Activated T-cell treated with anti-CD3 and anti-CD28 coated beads, Interleukin-2, amount 50 U/mL, for 72 hours (primary cell): ENCODE measurements at places on chromosomes 7 and 10. TPM values are rescaled to one million over a fixed set of nuclear protein-coding genes. Genes with fewer than 3 reads are reported as not detected.
A peak's percentile ranks its signal among the peaks of the same experiment; 100 is the strongest.

- H3K4me3 ChIP-seq: no peak overlapping the region
- no peaks in the 10 kb centered on the region for H3K36me3 ChIP-seq
- no peak overlapping the region for H3K27ac ChIP-seq
- no peaks in the 10 kb centered on the region for H3K27me3 ChIP-seq
These were observed 269.2 kb upstream of the TCERG1L start for GRCh38 chr10:131580674-131581073.

GRCh38 chr7:42645906-42646305 is 266.0 kb downstream of the C7orf25 start:
- H3K4me1 ChIP-seq: no peaks in the 10 kb centered on the region
- no peak overlapping the region for H3K4me3 ChIP-seq
- no peak overlapping the region for H3K27ac ChIP-seq
- H3K27me3 ChIP-seq: no peaks in the 10 kb centered on the region
- no peak for DNase-seq

- no peaks in the 10 kb centered on the region for H3K4me1 ChIP-seq
- H3K4me3 ChIP-seq: no peak overlapping the region
These were observed 202.8 kb upstream of the BMPER start for GRCh38 chr7:33702514-33703054.

GRCh38 chr10:5683065-5683464 is 1.6 kb upstream of the TASOR2 start:
- H3K27me3 ChIP-seq: peaks cover 19% of the 10 kb centered on the region
- DNase-seq: no peak
- H3K4me3 ChIP-seq: peak overlapping the region; percentile 23
- H3K27ac ChIP-seq: peak overlapping the region; percentile 31

DNA sequence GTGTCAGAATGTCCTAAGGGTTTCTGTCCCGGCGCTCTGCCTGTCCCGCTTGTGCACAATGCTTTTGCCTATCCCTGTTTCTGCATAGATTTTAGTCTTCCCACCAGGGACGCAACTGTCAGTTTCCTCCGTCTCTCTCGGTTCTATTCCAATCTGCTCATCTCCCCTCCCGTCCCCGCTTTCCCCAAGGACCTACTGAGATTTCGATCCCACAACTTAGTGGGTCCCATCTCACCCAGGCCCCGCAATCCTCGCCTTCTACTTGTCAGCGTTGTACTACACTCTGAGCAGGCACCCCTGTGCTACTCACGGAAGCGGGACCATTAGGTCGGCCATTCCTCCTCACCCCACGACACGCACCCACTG is 519 bp upstream of the ZNF655 start:
- H3K36me3 ChIP-seq: peaks cover 31% of the 10 kb centered on the region
- DNase-seq: no peak
- no peaks in the 10 kb centered on the region for H3K27me3 ChIP-seq
- H3K27ac ChIP-seq: peak overlapping the region; percentile 93

GRCh38 chr10:129950676-129951075 is 13.4 kb downstream of the EBF3 start:
- DNase-seq: no peak
- H3K36me3 ChIP-seq: no peaks in the 10 kb centered on the region
- no peak overlapping the region for H3K4me3 ChIP-seq

The CFAP69 gene
- 0.79 TPM for total RNA-seq

The C10orf67 gene
- 0.84 TPM for total RNA-seq

The ETV1 gene
- total RNA-seq: 1.1 TPM
